ENCODE measurements at places on chromosomes 13 and 19.

DNA sequence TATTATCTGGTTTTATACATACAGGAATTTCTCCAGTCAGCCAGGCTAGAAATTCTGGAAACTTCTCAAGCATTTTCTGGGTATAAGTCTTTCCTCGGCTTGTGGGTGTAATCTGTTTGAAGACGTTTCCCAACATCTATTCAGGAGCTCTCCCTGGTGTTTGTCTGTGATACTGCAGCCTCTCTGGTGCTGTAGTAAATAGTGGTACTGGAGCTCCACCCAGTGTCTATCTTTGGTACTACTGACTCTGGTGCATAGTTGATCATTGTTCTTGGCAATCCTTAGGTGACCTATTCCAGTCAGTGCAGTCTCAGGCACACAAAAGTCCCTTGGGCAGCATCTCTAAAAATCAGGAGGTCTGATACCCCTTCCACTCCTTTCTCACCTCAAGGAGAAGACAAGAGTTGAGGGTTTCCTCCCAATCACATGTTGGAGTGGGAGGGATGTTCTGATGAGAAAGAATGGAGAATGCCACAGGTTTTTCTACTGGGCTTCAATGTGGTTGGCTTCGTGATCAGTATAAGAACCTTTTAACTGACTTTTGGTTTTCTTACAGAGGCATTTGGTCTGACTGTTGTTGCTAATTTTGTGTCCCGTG, 115.5 kb downstream of the CYSLTR2 start:
- peak; percentile 82 for DNase-seq

DNA sequence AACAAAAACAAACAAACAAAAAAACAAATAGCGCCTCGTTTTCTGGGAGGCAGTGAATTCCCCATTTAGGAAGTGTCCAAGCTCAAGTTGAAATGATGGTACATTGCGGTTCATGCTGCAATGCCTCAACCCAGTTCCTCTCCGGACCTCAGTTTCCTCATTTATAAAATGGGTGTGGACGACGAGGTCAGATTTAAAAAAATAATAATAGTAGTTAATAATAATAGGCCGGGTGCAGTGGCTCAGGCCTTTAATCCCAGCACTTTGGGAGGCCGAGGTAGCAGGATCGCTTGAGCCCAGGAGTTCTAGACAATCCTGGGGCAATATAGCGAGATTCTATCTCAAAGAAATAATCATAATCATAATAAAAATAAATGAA, 15.5 kb upstream of the ERCC1 start:
- no peak for DNase-seq

DNA sequence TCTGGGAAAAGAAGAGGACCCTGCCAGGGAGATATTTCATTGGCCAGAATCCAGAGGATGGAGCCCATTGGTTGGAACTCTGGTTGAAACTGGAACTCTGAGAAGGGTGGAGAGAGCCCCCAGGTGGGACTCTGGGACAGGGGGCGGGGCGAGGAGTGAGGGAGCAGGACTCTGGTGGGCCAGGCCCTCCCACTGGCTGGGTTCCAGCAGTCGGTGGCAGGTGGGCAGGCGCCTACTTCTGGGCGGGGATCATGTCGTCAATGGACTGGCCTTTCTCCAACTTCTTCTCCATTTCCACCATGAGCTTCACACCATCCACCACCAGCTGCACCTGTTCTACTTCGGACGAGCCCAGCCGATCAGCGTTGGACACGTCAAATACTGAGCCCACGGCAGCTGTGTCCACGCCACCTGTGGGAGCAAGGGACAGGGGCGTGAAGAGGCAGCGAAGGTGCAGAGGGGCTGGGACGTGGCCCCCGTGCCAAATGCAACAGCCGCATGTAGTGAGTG, 16.1 kb downstream of the CKM start:
- peak; percentile 79 for DNase-seq

- DNase-seq: no peak
Observed at GRCh38 chr19:41935760-41936415, 7.6 kb upstream of the ERFL start.

- DNase-seq: no peak
Observed at GRCh38 chr13:58202099-58202498, 570.6 kb downstream of the PCDH17 start.

- DNase-seq: peak; percentile 64
Observed at GRCh38 chr19:30666301-30666803, 294.2 kb downstream of the ZNF536 start.

Measured in right hindlimb (tissue), 1 donor.